ENCODE measurements at places on chromosomes 7 and 10.

- no peak for DNase-seq
These were observed 183.0 kb downstream of the RAPGEF5 start for GRCh38 chr7:22173685-22174573.

- DNase-seq: no peak
These were observed 100.5 kb downstream of the FGFR2 start for GRCh38 chr10:121497513-121498470.

GRCh38 chr10:44948642-44949041 lies 11.0 kb upstream of the RASSF4 start:
- no peak for DNase-seq

- no peak for DNase-seq
These were observed 2.0 kb downstream of the CLDN4 start for GRCh38 chr7:73832806-73833205.

GRCh38 chr10:43153901-43154300 lies 15.7 kb downstream of the CSGALNACT2 start:
- no peak for DNase-seq

DNA sequence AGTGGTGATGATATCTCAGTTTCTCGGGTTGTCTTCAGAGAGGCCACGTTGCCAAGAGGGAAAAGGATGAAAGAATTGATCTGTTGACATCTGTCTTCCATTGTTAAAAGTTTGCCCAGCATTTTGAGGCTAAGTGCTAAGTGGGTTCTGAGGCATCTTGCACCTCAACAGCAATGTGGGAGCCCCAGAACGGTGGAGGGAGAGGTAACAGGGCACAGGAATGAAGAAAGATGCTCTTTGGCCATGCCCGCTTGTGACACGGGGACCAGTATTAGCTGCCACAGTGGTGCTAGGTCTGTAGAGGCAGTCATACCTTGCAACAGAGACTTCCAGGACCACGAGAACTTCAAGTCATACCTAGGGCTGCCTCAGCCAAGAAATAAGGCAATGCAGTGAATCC lies 106.6 kb upstream of the NUPR2 start:
- DNase-seq: no peak

DNA sequence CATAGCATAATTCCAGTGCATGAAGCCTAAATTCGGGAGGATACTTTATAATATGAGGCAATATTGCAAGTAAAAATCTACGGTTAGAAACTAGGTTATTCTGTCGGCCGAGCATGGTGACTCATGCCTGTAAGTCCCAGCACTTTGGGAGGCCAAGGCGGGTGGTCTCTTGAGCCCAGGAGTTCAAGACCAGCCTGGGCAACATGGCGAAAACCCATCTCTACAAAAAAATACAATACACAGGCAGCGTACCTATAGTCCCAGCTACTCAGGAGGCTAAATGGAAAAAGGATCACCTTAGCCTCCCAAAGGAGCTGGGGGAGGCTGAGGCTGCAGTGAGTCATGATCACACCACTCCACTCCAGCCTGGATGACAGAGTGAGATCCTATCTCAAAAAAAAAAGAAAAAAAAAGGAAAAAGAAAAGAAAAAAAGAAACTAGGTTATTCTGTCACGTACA lies 14.2 kb downstream of the SKAP2 start:
- DNase-seq: no peak

DNA sequence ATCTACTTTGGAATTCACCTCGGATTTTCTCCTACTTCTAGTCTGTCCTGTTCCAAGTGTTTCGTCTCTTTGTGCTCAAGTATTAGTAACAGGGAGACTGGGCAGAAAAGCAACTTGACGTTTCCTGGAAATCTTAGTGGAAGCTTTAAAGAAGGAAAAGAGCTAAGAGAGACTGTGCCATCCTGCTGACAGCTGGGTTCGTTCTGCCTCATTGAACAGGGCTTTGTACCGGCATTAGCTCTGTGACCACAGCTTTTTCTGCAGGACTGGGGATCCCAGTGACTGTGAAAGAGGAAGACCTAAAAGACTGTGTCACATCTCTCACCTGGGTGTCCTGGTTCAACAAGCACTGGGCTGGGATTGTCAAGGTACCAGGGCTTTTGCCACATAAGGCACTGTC lies 70.8 kb upstream of the CDCA7L start:
- DNase-seq: no peak

GRCh38 chr7:157445956-157446295 lies 109.1 kb downstream of the DNAJB6 start:
- no peak for DNase-seq

- DNase-seq: peak; percentile 2
These were observed 79.5 kb upstream of the SVIL start for GRCh38 chr10:29714096-29714874.

DNA sequence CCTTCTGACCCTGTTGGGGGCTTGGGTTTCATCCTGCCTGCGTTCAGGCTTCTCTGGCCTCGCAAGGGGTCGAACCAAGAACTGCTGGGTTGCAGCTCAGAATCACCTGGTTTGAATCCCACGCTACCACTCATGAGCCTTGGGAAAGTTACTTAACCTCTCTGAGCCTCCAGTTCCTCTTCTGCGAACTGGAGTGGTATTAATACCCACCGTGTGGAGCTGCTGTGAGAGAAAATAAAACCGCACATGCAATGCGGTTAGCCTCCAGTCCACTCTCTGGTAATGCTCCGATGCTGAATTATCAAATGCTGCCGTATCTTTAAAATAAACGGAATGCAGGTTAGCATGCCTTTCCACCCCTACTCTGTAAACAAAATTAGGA lies 171.9 kb downstream of the ARHGAP12 start:
- DNase-seq: no peak

DNA sequence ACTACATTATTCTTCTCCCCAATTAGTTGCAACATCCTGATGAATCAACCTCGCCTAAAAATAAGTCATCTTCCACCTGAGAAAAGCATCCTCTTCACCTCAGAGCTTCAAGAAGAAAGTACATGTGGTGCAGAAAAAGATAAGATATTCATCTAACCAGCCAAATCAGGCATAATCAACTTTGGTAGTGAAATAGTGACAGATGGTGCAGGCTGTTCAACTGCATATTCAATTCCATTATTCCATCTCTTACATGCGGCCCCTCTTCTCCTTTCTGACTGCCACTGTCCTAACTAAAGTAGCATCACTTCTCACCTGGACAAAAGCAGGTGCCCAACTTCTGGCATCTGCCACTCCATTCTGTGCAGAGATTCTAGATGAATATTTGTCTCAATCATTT lies 148.4 kb upstream of the STEAP1 start:
- no peak for DNase-seq

- no peak for DNase-seq
These were observed 435.8 kb downstream of the EXOC4 start for GRCh38 chr7:133688483-133689239.

DNA sequence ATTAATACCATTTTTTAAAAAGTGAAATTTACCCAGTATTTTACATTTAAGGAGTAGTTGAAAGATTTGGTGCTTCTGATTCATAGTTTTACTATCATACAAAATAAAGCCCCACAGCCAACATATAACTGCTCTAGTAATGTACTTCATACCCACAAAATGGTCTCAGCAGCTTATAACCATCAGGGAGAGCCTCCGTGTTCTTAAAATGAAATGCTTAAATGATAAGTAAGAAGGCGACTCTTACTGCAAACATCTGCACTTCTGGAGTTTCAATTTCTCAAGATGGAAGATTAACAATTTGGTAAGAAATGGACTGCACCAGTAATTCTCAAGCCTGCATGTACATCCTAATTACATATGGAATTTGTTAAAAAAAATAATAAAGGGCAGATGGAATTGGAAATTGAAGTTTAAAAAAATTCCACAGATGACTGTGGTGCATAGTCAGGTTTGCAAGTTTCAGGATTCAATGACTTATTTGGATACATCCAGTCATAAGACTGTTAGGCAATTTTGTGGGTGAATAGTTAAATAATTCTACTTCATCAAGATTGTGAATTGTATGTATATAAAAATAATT lies 461.0 kb downstream of the KIF20B start:
- DNase-seq: no peak

- no peak for DNase-seq
These were observed 52.5 kb upstream of the VKORC1L1 start for GRCh38 chr7:65820287-65820950.

- DNase-seq: no peak
These were observed 367.6 kb downstream of the SUGCT start for GRCh38 chr7:40502359-40502758.

- peak; percentile 43 for DNase-seq
These were observed 134.4 kb downstream of the ITGA8 start for GRCh38 chr10:15585303-15585715.

DNA sequence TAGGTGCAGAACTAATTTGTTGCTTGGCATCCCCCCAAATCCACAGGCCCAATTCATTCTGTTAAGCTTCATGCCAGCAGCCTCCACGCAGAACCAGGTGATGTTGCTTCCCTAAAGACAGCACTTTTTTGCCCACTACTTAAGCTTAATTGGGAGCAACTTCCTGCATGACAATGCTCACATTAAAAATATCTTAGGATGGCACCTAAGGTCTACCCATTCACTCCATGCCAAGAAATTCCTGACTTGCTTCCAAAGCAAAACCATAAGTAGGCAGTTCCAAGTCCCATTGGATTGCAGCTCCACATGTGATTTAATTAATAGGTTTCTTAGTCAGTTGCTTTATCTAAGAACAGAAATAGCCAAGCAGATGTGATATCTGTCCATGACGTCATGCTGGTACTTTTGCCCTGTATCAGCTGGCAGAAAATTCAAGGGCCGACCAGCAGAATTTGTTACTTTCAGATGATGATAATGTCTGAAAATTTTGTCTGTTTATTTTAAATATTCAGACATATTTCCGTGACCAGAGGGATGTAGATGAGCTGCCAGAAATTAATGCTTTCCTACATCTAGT lies 325.5 kb downstream of the LHFPL3 start:
- DNase-seq: no peak

GRCh38 chr10:132201111-132201969 lies 14.6 kb downstream of the DPYSL4 start:
- no peak for DNase-seq

GRCh38 chr7:31906479-31907171 lies 163.6 kb downstream of the PDE1C start:
- DNase-seq: no peak

DNA sequence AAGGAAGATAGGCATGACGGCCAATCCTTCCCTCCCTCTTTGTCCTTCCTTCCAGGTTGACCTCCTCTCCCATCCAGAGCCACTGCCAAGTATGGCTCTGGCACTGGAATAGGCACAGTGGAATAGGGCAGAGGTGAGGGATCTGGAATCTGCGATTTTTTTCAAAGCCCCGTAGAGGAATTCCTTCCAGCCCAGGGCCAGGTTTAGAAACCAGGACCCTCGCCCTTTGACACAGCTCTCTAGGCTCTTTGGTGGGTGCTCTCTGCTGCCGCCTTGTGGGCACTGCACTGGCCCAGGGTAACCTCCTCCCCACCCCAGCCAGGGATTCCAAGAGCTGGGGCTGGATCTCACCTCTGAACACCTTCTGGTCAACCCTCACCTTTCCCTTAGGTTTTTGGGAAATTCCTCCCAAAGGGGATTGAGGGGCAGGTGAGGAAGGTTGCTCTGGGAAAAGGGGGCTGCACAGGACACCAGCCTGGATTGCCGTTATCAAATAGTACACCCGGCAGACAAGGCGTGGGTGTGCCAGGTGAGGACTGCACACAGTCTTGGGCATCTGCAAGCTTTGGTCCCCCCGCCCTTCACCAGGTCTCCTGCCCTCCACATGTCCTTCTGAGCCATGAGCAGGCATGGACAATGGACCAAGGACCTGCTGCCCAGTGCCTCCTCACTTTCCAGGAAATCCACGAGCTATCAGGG lies 22.8 kb downstream of the C10orf105 start:
- peak; percentile 30 for DNase-seq

DNA sequence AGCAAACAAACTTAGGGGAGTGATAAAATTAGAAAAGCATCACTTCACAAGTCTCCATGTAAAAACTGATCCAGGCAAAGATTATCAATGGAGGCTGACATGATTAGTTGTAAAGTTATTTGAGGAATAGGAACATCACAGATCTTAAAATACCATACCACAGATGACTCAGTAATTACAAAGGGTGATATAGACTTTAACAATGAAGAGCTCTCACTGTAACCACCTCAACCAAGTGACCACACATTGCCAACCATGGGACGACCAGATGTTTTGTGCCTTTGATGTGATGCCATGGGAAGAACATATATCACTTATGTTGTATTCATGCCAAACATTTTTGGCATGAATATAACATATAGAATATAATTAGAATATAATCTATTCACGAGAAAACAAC lies 11.7 kb downstream of the AASS start:
- DNase-seq: no peak

GRCh38 chr7:103727982-103728610 lies 261.4 kb downstream of the RELN start:
- DNase-seq: no peak

GRCh38 chr10:43689618-43689954 lies 40.9 kb upstream of the ZNF32 start:
- DNase-seq: no peak

GRCh38 chr10:29795850-29796249 lies 161.1 kb upstream of the SVIL start:
- no peak for DNase-seq

DNA sequence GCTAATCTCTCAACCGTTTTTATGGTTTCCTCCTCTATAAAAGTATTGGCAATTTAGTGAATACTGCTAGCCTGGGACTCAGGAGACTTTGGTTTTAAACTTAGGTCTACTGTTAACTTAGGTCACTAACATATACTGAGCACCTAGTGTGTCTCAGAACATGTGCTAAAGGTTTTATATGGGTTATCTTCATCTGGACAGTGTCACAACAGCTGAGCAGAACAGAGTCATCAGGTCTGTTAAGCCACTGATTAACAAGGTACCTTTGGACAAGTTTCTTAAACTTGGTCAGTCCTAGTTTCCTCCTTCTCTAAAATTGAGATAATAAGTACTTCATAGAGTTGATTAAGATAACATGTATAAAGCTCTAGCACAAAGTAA lies 30.6 kb downstream of the NET1 start:
- no peak for DNase-seq

GRCh38 chr10:106038246-106038645 lies 1126.3 kb downstream of the SORCS1 start:
- no peak for DNase-seq

GRCh38 chr10:71623098-71623985 lies 96.2 kb downstream of the C10orf105 start:
- no peak for DNase-seq

- DNase-seq: no peak
These were observed 54.2 kb upstream of the TARP start for GRCh38 chr7:38327637-38328036.

DNA sequence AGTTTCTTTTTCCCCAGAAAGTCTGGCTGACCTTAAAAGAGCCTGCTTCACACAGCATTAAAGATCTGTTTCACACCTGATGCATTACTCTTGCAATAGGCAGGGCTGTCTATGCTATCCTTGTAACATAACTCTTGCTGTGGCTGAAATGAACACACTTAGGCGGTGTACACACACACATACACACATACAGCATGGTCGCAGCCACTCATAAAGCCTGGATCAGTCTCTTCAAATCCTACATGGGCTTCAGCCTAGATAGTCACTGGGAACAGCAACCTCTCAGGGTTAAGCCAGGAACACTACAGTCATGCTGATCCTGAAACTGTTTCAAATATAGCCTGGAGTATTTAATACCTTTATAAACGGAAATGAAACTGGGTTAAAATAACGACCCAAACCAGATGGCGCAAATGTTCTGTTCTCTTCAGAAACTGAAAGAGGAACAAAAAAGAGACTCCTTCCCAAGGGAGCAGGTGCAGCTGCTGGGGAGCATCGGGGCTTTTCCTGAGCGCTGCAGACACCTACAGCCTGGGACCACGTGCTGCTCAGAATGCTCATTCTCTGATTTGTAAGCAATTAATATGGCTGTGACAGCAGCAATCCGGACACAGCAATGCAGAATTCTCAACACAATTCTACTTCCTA lies 61.0 kb upstream of the SFMBT2 start:
- no peak for DNase-seq

- DNase-seq: no peak
These were observed 682.3 kb upstream of the IGFBP3 start for GRCh38 chr7:46603296-46603752.

All from caudate nucleus (tissue), 63 donors.